MG63 (cell line): ENCODE measurements at places on chromosomes 12 and 14. TPM values are rescaled to one million over a fixed set of nuclear protein-coding genes. Genes with fewer than 3 reads are reported as not detected.
A peak's percentile ranks its signal among the peaks of the same experiment; 100 is the strongest.

NPC2 gene
- 25.5 and 33.4 TPM in 2 replicates for total RNA-seq

SLC22A17 gene
- total RNA-seq, result 6.1 TPM in 1 of 2 replicates, not detected in the other

GRCh38 chr12:15155271-15155670, 65.9 kb downstream of the RERG start:
- DNase-seq, result no peak

KRT8 gene
- 39.2 and 44.4 TPM in 2 replicates for total RNA-seq

PLXNC1 gene
- 0.16 and 0.52 TPM in 2 replicates for total RNA-seq

DNA sequence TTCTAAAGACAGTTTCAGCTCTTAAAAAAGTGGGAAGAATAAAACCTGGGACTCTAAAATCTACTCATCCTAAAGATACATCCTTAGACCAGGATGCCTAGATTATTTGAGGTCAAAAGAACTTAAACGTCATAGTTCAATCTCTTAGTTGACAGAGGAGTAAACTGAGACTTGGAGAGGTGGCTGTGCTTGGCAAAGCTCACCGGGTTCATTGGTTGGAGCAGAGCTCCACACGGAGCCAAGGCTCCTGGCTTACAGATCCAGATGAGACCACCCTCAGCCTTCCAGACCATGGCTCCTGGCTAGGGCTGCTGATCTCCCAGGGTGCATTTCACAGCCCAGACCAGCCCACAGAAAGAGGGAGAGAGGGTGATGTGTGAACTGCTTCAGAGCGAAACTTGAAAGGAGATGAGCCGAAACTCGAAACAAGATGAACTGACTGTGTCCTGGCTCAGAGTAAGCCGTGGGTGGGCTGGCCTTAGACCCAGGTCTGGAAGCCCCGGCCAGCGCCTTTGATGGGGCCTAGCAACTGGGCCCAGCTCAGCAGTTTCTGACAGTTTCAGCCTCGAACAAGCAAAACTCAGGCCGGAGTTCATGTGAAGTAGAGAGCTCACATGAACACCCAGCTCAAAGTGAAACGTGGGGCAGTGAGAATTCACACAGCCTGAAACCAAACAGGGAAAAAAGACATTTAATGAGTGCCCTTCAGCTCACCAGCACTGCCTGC, 1044.8 kb downstream of the BCL11B start:
- no peak for DNase-seq

- no peak for DNase-seq
These were observed 6.4 kb downstream of the NKX2-1 start for GRCh38 chr14:36513451-36514277.

NYNRIN gene
- 0.30 TPM in 1 of 2 replicates, not detected in the other for total RNA-seq

GRCh38 chr12:6963791-6964413, 6.6 kb downstream of the PHB2 start:
- no peak for DNase-seq

GRCh38 chr14:72574715-72575114, 319.2 kb downstream of the DPF3 start:
- no peak for DNase-seq

GRCh38 chr12:132622437-132623071, 4.0 kb downstream of the P2RX2 start:
- DNase-seq, result peak; percentile 79
